Stimulated activated CD8-positive, alpha-beta memory T cell treated with anti-CD3 and anti-CD28 coated beads, Interleukin-12 subunit alpha, Interleukin-12 subunit beta, amount 100 ng/mL, for 4 hours (primary cell): ENCODE measurements at places on chromosomes 1 and 21.

GRCh38 chr1:90964444-90965035 lies 57.3 kb downstream of the ZNF644 start:
- no peak for DNase-seq

GRCh38 chr1:111236806-111237205 lies 9.3 kb downstream of the CHI3L2 start:
- DNase-seq, result no peak

GRCh38 chr1:193589597-193590040 lies 403.2 kb upstream of the B3GALT2 start:
- no peak for DNase-seq

DNA sequence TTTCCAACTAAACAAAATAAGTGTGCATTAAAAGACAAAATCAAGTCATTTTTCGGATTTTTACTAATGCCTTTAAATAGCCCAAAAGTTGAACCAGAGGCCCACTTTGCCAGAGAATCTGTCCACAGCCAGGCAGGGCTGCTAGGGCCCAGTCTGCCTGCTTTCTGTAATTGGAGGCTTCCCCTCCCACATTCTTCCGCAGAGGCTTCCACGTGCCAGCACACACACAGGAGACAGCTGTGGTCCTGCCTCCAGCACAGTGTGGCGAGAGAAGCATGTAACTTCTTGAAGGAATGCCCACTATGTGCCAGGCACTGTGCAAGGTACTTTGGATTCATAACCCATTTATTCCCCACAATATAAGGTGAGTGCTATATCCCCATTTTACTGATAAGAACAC lies 11.3 kb upstream of the PDZK1IP1 start:
- DNase-seq, result no peak

GRCh38 chr1:32580348-32581017 lies 41.3 kb downstream of the ZBTB8A start:
- DNase-seq, result no peak
